ENCODE measurements at places on chromosomes 4 and X. TPM values are rescaled to one million over a fixed set of nuclear protein-coding genes. Genes with fewer than 3 reads are reported as not detected.
A peak's percentile ranks its signal among the peaks of the same experiment; 100 is the strongest.

Gene PDGFRA
- 6.5 TPM for total RNA-seq

DNA sequence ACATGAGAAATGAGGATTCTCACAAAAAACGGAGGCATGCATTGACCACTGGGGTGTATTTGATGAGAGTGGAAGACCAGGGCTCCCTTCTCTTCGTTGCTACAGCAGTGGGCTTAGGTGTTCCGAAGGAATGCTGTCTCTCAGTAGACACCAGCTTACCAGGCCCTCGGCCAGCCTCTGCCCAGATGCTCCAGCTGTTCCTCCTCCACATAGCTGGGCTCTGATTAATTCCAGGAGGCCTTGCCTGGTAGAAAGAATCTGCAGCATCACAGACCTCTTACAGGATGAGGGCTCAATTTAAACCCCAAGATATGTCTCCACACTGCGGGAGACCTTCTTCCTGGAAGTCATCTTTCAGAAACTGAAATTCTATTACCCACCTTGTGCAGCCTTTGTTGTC, 346.6 kb upstream of the TENM3 start:
- DNase-seq = no peak
- H3K4me3 ChIP-seq = no peak overlapping the region
- no peaks in the 10 kb centered on the region for H3K4me1 ChIP-seq
- no peaks in the 10 kb centered on the region for H3K36me3 ChIP-seq

GRCh38 chr4:16056681-16057385, 27.0 kb downstream of the PROM1 start:
- H3K27me3 ChIP-seq = no peaks in the 10 kb centered on the region
- H3K36me3 ChIP-seq = no peaks in the 10 kb centered on the region
- H3K27ac ChIP-seq = peak overlapping the region; percentile 10
- no peaks in the 10 kb centered on the region for H3K4me1 ChIP-seq
- no peak for DNase-seq

Gene ADGRL3
- 1.7 TPM for total RNA-seq

DNA sequence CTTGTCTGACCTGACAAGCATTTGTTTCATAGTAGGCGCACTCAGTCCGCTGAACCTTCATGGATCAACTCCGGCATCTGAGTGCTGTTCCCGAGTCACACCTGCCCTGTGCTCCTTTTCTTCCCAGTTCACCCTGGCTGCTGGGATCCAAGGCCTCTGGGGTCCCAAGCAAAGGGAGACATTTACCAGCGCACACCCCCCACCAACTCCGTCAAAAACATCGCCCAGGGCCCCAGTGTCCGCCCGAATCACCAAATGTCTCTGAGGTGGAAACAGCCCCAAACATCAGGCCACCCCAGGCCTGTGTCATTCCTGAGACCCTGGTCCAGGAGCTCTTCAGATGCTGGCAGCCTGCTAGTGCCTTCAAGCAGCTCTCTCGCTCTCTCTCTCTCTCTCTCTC, 5.1 kb downstream of the BLOC1S4 start:
- no peak for DNase-seq
- no peaks in the 10 kb centered on the region for H3K4me1 ChIP-seq
- no peak overlapping the region for H3K27ac ChIP-seq
- no peaks in the 10 kb centered on the region for H3K27me3 ChIP-seq

Gene COL25A1
- 4.4 TPM for total RNA-seq

- H3K36me3 ChIP-seq = no peaks in the 10 kb centered on the region
- no peak overlapping the region for H3K4me3 ChIP-seq
- no peaks in the 10 kb centered on the region for H3K4me1 ChIP-seq
- no peaks in the 10 kb centered on the region for H3K27me3 ChIP-seq
- DNase-seq = no peak
These were observed 44.9 kb downstream of the TIGD4 start for GRCh38 chr4:152734699-152735050.

DNA sequence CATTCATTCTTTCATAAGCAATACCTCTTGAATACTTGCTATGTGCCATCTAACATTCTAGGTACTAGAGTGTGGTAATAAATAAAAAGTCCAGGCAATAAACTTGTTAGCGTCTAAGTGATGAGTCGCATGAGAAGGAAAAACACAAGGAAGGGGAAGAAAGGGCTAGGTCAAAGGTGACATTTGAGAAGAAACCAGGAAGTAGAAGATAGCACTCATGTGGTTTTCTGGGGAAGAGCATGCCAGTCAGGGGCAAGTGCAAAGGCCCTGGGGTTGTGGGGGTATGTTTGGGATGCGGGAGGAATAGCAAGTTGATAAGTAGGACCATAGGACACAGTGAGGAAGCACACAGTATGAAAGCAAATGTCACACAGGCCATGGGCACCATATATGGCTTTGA, 157.0 kb downstream of the TSPAN5 start:
- H3K36me3 ChIP-seq = no peaks in the 10 kb centered on the region
- no peak for DNase-seq
- H3K27me3 ChIP-seq = no peaks in the 10 kb centered on the region
- no peaks in the 10 kb centered on the region for H3K4me1 ChIP-seq
- no peak overlapping the region for H3K27ac ChIP-seq

GRCh38 chr4:170464614-170465197, 374.9 kb upstream of the AADAT start:
- DNase-seq = no peak
- no peaks in the 10 kb centered on the region for H3K27me3 ChIP-seq
- H3K4me3 ChIP-seq = no peak overlapping the region
- H3K36me3 ChIP-seq = no peaks in the 10 kb centered on the region
- H3K27ac ChIP-seq = no peak overlapping the region

GRCh38 chr4:6333301-6334202, 63.9 kb downstream of the WFS1 start:
- H3K4me1 ChIP-seq = no peaks in the 10 kb centered on the region
- H3K4me3 ChIP-seq = no peak overlapping the region
- no peaks in the 10 kb centered on the region for H3K27me3 ChIP-seq
- no peak overlapping the region for H3K27ac ChIP-seq
- no peak for DNase-seq

DNA sequence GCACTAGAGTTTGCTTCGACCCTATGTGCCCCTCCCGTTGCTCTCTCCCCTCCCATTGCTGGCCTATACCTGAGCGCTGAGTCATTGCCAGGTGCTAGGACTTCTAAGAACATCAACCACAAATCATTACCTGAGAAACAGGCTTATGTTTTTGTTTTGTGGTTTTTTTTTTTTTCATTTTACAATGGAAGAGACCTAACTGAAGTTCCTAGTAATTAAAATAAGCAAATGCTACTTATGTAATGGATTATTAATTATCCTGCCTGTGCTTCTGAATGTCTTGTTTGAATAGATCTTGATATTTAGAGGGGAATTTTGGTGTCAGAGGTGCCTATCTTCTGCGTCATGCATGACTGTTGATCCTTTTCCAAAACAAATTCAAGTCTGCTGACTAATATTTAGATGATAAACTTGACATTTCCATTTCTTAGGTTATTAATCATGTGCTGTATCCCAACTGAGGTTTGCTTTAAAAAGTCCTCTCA, 275.4 kb upstream of the CPEB2 start:
- H3K4me3 ChIP-seq = no peak overlapping the region
- H3K27me3 ChIP-seq = no peaks in the 10 kb centered on the region
- no peaks in the 10 kb centered on the region for H3K4me1 ChIP-seq
- DNase-seq = no peak
- no peak overlapping the region for H3K27ac ChIP-seq

DNA sequence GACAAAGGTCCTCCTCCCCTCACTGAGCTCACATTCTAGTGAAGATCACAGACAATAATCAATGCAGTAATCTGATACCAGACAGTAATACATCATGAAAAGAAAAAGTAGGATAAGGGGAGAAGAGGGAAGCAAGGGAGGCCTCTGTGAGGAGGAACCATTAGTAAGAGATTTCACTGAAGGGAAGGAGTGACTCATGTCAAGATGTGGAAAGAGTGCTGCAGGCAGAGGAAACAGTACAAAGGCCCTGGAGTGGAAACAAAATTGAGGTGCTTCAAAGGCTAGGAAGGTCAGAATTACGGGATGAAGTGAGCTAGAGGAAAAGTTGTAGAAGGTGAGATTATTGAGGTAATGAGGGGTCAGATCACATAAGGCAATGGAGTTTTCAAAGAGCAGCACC, 38.1 kb downstream of the LAMTOR3 start:
- no peaks in the 10 kb centered on the region for H3K27me3 ChIP-seq
- H3K27ac ChIP-seq = peak overlapping the region; percentile 9
- no peak overlapping the region for H3K4me3 ChIP-seq
- H3K4me1 ChIP-seq = no peaks in the 10 kb centered on the region
- no peak for DNase-seq

DNA sequence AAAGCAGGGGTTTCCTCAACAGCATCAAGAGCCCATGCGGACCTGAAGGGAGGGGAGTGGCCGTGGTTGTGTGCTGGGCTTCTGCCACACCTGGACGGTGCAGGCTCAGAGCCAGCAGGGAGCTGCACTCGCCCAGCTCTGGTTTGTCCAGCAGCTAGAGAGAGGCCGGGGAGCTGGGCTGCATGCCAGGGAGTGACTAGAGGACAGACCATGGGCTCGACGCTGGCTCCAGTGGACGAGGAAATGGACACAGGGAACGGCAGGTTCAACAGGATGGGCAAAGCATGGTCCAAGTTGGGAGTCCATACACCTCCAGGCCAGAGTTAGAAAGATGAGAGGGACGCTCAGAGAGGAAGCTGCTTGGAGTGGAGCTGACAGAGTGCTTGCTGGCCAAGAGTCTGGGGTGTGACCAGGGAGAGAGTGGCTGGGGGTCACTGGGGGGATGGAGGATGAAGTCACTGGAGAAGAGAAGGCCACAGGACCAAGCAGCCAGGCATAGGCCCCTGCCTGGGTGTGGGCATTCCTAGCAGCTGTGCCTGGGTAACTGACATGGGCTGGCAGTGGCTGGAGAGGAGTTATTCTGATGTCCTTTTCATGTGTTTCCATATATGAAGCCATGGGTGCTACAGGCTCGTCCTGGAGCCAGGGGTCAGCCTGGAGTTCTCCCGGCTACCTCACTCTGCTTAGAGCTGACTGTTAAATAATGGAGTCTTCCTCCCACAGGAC, 42.8 kb downstream of the HTT-AS start:
- no peak for DNase-seq
- H3K27me3 ChIP-seq = no peaks in the 10 kb centered on the region
- H3K4me1 ChIP-seq = no peaks in the 10 kb centered on the region
- H3K4me3 ChIP-seq = no peak overlapping the region
- H3K36me3 ChIP-seq = no peaks in the 10 kb centered on the region

Gene ELF4
- 4.7 TPM for total RNA-seq

- H3K27me3 ChIP-seq = no peaks in the 10 kb centered on the region
- H3K27ac ChIP-seq = no peak overlapping the region
- H3K36me3 ChIP-seq = no peaks in the 10 kb centered on the region
- no peak for DNase-seq
- H3K4me1 ChIP-seq = no peaks in the 10 kb centered on the region
- H3K4me3 ChIP-seq = no peak overlapping the region
These were observed 28.0 kb upstream of the BANK1 start for GRCh38 chr4:101762534-101762933.

- no peaks in the 10 kb centered on the region for H3K36me3 ChIP-seq
- peaks cover 6% of the 10 kb centered on the region for H3K4me1 ChIP-seq
- H3K27me3 ChIP-seq = no peaks in the 10 kb centered on the region
- H3K4me3 ChIP-seq = no peak overlapping the region
- no peak for DNase-seq
These were observed 5.8 kb downstream of the SRD5A3 start for GRCh38 chr4:55351824-55352223.

Gene CFAP299
- total RNA-seq = not detected

GRCh38 chr4:835148-836002, 9.4 kb upstream of the CPLX1 start:
- no peak overlapping the region for H3K4me3 ChIP-seq
- DNase-seq = no peak
- H3K27ac ChIP-seq = no peak overlapping the region
- no peaks in the 10 kb centered on the region for H3K27me3 ChIP-seq
- H3K4me1 ChIP-seq = no peaks in the 10 kb centered on the region
- H3K36me3 ChIP-seq = no peaks in the 10 kb centered on the region

DNA sequence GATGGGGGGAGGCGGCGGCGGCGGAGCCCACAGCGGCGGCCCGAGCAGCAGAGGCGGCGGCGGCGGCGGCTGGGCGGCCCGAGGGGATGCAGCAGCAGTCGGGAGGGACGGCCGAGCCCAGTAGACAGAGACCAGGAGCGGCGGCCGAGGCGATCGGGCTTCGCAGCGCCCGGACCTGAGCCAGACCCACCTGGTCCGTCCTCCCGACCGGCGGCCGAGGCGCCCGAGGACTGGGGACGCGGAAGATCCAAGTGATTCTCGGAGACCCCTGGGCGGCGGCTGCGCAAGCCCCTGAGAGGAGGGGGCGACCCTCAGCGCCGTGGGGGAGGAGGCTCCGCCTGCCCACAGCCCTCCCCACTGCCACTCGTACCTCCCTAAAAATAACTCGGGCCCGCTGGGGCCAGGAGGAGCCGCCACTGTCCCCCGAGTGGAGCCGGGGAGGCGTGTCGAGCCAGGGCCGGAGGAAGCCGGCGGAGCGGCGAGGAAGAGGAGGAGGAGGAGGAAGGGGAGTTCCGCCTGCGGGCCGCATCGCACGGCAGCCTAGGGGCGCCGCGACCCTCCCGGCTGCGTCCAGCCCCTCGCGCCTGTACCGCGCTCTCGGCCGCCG, 608 bp downstream of the RAPGEF2 start:
- H3K27ac ChIP-seq = peak overlapping the region; percentile 90
- peak; percentile 72 for DNase-seq
- H3K4me1 ChIP-seq = peaks cover 21% of the 10 kb centered on the region
- H3K36me3 ChIP-seq = no peaks in the 10 kb centered on the region
- peak overlapping the region; percentile 89 for H3K4me3 ChIP-seq

Measured in liver (tissue), 10 donors.